ENCODE measurements at places on chromosomes 12 and 14.

- no peak for DNase-seq
Observed at GRCh38 chr12:47078086-47078395, 1.4 kb upstream of the PCED1B start.

- DNase-seq = no peak
Observed at GRCh38 chr14:92225731-92226130, 97.2 kb upstream of the SLC24A4 start.

DNA sequence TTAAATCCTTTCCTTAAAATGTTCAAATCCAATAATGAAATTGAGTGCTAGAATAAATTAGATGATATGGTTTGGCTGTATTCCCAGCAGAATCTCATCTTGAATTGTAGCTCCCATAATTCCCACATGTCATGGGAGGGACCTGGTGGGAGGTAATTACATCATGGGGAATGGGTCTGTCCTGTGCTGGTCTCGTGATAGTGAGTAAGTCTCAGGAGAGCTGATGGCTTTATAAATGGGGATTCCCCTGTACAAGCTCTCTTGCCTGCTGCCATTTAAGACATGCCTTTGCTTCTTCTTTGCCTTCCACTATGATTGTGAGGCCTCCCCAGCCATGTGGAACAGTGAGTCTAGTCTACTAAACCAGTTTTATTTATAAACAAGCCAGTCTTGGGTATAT, 508.5 kb downstream of the ETNK1 start:
- DNase-seq = no peak

DNA sequence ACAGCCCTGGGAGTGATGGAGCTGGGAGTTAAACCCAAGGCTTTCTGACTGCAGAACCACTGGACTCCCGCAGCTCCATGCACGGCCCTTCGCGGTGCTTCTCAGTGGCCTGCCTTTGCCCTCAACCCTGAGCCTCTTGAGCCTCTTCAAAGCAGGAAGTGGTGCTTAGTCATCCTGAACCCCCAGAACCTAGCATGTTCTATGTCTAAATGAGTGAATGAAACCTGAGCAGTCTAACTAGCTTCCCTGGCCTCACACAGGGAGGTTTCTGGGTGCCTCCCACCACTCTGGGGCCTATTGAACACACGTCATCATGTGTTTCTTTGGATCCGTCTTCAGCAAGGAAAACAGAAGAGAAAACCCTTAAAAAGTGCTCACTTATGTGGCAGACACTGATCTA, 117.9 kb upstream of the SFSWAP start:
- peak; percentile 15 for DNase-seq

Measured in activated CD4-positive, alpha-beta T cell treated with anti-CD3 and anti-CD28 coated beads, Interleukin-2, amount 10 ng/mL, durations not matched to agents 7 days and 5 days (primary cell).